ENCODE measurements at places on chromosomes 1 and 21.
A peak's percentile ranks its signal among the peaks of the same experiment; 100 is the strongest.

- DNase-seq = no peak
These were observed 130.9 kb downstream of the DMRTB1 start for GRCh38 chr1:53590104-53590503.

GRCh38 chr1:101170506-101171050, 66.2 kb upstream of the S1PR1 start:
- DNase-seq = no peak

- DNase-seq = no peak
These were observed 48.7 kb upstream of the DNAH14 start for GRCh38 chr1:224880593-224881307.

DNA sequence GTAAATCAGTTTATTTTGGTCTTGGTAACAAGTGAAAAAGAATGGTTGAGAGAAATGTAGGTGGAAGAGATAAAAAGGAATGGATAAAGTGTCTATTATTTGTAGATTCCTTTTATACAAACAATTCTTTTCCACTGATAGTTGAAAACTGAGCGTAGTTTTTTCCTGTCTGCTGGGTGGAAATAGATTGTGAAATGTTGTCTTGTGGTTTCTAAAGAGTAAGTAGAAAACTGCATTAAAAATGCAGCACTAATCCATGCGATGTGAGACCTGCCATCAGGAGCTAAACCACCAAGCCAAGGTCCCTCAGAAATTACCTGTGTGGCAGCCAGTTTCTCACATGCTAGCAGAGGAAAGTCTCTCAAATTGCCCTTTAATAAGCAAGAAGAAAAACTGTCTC, 103.2 kb upstream of the SLC44A3 start:
- DNase-seq = no peak

DNA sequence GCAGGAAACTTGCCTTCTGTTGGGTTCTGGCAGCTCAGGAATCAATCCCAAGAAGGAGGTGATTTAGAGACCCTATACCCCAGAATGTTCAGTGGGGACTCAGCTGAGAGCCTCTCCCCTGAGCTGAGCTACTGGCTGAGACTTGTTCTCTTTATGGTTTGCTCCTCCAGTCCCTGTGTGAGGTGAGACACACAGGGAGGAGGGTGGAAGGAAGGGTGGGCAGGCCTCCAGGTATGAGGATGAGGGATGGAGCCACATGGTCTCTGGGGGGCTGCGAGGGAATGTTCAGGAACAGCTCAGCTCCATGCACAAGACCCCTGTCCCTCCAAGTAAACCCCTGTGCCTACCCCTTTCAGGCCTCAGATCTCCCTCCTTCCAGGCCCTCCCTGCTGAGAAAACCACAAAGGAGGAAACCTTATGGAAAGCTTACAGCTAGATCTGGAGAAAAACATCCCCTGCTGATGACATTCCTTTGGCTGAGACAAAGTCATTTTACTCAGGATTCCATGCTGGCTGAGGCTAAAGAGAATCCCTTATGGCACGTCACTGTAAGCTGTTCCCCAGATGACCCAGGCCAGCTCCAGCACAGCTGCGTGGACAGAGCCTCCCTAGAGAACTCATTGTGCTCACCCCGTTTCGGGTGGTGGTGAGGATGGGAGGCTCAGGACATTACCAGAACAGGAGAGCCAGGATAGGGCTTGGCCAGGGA, 91.5 kb upstream of the IPO9 start:
- peak; percentile 72 for DNase-seq

GRCh38 chr21:43339668-43340067, 87.3 kb downstream of the SIK1 start:
- no peak for DNase-seq

- no peak for DNase-seq
These were observed 34.3 kb upstream of the CCDC27 start for GRCh38 chr1:3717715-3718601.

- no peak for DNase-seq
These were observed 40.0 kb downstream of the S1PR1 start for GRCh38 chr1:101276818-101277217.

- DNase-seq = no peak
These were observed 283.1 kb downstream of the HLX start for GRCh38 chr1:221162352-221162751.

GRCh38 chr1:22326931-22327330, 124.7 kb upstream of the ZBTB40 start:
- DNase-seq = no peak

DNA sequence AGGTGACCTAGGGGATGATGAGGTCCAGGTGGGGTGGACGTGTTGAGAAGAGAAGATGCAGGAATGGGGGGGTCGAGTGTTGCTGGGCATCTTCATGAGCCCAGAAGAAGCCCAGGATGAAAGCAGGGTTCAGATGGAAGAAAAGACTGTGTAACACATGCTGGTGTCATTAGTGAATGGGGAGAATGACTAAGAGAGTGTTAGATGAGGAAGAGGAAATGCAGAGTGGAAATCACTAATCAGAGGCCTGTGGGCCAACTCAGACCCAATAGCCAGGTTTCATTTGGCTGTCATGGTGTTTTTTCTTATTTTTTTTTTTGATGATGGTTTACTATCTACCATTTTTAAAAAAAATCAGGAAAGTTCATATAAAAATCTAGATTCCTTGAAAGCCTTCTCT, 180.8 kb upstream of the CAMK1G start:
- no peak for DNase-seq

DNA sequence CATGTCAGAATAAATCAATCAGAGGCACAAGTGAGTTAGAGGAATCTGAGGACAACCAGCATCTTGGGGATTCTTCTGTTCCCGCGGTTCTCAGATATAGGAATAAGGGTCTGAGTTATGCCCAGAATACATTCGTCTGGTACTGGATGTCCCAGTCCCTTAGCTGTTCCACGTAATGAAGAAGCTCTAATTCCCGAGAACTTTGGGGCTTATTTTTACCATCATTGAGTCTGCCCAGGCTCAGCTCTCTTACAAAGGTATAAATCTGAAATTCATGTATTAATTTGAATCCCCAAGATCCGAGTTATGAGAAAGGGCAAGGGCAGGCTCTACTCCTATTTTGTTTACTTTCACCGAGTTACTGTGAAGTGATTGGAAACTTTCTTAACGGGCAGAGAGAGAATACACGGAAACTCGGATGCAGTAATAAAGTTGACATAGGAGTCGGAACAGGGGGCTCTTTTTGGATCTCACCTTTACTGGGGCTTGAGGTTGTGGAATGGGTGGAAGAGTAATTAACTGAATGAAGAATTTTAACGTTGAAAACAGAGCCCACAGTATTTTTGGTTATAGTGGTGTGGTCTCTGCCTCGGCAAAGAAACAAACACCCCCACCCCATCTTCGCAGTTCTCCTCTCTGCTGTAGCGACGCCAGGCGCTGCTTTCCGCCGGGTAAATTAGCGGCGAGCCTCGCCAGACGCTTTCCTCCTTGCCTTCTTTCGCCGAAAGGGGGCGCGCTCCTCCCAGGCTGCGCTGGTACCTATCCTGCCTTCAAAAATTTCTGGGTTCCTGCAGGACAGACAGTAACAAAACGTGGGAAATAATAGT, 7.1 kb downstream of the PRRX1 start:
- DNase-seq = peak; percentile 85

- DNase-seq = no peak
These were observed 143.2 kb upstream of the EDN2 start for GRCh38 chr1:41627491-41628280.

DNA sequence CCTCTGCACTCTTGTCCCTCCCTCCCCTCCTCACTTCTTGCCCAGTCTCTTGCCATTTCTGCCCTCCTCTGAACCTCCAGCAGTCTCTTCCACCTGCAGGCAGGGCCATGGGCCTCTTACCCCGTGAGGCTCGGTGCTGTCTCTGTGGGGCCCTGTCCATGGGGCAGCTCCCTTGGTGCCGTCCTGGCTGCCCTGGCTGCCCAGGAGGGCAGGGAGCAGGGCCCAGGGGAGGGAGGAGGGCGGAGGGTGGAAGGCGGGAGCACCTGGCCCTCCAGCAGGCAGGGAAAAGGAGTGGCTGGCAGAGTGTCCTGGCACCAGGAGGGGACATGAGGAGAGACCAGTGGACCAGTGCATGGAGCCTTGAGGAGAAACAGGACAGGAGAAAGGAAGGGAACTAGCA, at the start of gene RORC:
Gene RORC (minus strand): TSS at position 198 of the 400 bp plus-strand sequence. CDS start 38 bp downstream, at position 160.
- DNase-seq = no peak

DNA sequence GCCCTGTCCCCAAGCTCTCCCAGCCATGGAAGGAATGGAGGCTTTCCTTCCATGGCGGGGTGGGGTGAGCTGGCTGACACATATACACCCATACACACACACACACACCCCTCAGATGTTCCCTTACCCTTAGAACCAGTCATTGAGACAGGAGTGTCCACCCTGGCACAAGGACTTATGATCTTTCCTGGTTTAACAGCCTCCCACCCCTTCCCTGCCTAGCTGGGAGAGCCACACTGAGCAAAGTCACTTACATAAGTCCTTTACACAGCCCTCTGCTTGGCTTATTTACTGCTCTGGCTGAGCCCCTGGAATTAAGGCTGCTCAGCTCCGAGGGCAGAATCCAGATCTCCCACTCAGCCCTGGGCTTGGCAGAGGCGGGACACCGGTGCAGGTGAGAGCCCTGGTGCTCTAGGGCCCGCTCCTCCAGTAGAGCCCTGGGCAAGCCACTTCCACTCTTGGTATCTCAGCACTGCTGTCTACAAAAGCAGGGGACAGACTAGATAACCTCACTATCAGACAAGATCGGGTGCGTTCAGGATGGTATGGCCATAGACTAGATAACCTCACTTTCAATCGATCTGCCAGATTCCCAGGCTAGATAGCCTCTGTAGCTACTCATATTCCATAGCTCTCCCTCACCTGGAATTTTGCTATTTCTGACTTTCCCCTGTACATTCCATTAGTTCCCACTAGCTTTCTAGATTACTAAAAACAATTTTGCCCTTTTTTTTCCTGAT, 16.7 kb downstream of the SLC6A9 start:
- no peak for DNase-seq

GRCh38 chr1:227947676-227948492, at the start of gene WNT9A:
Gene WNT9A, minus strand, starts transcription at chr1:227947932. Its CDS starts 45 bp downstream, at chr1:227947887.
- DNase-seq = peak; percentile 86

GRCh38 chr1:158101455-158101854, 79.2 kb upstream of the CD1D start:
- DNase-seq = no peak

DNA sequence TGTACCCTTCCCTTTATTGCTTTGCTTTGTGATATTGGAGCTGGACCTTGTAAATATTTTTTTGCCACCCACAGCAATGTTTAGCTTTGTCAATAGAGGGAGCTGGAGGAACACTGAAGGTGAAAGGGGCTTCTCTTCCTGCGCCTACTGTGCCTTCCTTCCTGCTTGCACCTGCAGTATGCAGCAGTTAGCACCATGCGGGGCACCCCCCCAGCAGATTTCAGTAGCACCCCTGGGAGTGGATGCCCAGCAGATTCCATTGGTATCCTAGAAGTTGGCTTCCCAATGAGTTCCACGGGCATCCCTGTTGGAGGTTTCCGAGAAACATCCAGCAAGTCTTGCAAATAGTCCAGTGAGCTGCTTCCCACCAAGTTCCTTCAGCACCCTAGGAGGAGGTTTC, 25.6 kb downstream of the S100A10 start:
- no peak for DNase-seq

- DNase-seq = no peak
These were observed 60.2 kb downstream of the SKI start for GRCh38 chr1:2288311-2288710.

All from hindlimb muscle (tissue), 1 donor.